ENCODE measurements at places on chromosomes 6 and 20.

DNA sequence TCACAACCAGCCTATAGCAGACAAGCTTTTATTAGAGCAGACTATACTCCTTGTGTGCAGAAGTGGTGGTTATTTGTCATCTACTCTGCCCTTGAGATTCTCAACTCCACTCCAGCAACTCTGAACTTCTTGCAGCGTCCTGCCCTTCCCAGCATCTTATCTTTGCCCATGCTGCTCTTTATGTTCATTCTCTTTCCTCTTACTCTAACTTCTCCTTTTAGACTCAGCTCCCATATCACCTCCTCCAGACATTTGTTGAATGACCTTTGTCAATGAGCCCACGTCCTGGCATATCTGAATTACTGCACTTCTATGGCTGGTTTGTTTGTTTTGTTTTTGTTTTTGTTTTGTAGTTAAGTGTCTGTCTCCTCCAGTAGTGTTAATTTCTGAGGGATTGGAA, 81.2 kb downstream of the KCNQ5 start:
- no peak for DNase-seq

GRCh38 chr20:25220021-25220730, 24.7 kb downstream of the ENTPD6 start:
- DNase-seq = peak; percentile 62

- peak; percentile 78 for DNase-seq
These were observed at the start of gene UBE3D for GRCh38 chr6:83065511-83066192. TSS of gene UBE3D (minus strand) at chr6:83065841. CDS start at chr6:83065718, 123 bp downstream.

- DNase-seq = no peak
These were observed 8.0 kb upstream of the SLC17A3 start for GRCh38 chr6:25882051-25882496.

DNA sequence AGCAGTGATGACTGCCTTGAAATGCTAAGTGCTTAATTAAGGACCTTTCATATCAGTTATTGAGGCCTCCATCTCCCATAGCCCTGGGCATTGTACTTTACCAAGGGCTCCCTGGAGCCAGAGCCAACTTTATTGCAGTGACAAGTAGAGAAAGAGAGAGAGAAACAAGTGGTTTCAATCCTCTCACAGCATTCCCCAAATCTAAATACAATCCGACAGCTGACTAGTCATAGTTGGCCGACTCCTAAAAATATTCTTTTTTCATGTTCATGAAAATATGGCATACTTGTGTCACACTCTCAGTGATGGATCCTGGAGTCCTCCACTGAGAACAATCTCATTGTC, 127.0 kb upstream of the TFAP2D start:
- DNase-seq = no peak

GRCh38 chr6:80158478-80158989, 52.1 kb downstream of the BCKDHB start:
- no peak for DNase-seq

DNA sequence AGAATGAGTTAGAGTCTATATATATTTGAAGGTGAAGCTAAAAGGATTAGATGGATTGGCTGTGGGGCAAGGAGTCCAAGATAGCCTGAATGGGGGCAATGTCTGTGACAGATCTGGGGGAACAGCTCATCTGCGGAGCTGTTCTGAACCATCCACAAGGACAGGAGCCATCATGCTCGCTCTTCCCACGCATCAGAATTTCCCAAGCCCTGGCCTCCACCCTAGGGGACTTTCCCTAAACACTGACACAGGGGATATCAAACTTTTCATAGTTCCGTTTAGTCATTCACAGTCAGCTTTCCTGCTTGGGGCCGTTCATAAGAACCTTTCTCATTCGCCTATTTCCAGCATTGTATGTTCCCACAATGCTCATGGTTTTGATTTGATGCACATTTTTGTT, 37.6 kb upstream of the CCN6 start:
- DNase-seq = no peak

GRCh38 chr6:107869871-107870270, 45.8 kb upstream of the SCML4 start:
- DNase-seq = no peak

GRCh38 chr6:154792761-154793160, 59.5 kb downstream of the SCAF8 start:
- no peak for DNase-seq

Data from SK-N-DZ (cell line).